ENCODE measurements at places on chromosomes 12 and 14.

- DNase-seq = no peak
Measured at GRCh38 chr12:49707812-49708147, 575 bp upstream of the FMNL3 start.

DNA sequence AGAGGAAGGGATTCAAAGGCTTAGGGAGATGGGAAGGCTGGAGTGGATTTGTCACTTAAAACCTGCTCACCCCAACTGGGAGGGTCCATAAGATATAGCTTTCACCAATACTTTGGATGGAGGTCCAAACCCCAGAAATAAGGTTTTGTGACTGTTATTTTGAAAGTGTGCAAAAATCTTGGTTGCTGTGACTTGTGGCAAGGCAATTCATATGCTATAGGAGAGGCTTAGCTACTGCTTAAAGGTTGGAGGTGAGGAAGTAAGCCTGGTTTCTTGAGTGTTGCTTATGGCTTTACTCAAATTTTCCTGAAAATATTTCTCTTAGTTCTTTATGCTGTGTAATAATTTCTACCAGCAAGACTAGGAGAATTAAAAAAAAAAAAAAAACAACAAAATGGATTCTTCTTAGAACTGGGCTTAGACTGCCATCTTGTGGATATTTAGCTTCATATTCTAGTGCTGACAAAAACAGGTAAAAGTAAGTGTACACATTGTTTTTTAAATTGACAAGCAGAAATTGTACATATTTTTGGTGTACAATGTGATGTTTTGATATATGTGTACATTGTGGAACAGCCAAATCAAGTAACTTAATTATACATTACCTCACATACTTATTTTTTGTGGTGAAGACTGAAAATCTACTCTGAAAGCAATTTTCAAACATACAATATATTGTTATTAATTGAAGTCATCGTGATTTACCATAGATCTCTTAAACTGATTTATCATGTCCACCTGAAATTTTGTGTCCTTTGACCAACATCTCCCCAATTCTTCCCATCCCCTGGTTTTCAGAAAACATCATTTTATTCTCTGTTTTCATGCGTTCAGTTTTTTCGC lies 23.0 kb downstream of the PDE6H start:
- no peak for DNase-seq

DNA sequence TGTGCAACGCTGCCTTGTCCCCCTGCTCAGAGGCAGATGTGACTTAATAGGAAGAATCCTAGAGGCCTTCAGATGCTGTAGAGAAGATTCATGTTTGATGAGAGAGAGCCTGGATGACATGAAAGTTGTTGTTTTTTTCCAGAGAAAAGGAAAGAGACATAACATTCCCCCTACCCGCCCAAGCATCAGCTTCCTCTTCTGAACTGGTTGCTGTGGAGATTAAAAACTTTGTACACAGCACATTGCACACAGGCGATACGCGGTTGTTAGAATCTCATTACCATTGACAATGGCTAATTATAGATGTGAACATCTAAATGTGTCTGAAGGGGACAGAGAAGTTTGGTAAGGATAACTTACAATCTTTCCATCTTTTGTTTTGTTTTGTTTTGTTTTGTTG lies 13.6 kb upstream of the ETFBKMT start:
- DNase-seq = no peak

- DNase-seq = no peak
Measured at GRCh38 chr12:13744561-13744960, 236.8 kb downstream of the GRIN2B start.

GRCh38 chr12:132215299-132215989 lies 71.2 kb downstream of the NOC4L start:
- DNase-seq = no peak

DNA sequence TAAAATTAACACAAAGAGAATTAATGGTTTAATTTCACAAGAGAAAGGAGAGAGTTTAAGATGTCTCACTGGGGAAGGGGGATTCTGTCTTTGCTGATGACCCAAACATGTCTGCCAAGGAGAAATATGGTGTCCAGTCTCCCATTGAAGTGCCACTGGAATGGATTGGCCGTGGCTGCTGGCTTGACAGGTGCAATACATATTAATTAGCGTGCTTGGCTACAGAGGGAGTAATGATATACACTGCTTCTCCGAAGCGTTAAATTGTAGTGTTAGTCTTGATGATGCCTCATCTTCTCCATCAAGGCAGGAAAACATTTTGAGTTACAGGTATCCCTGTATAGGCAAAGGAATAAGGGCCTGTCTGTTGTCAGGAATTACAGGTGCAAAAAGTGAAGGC lies 393.4 kb upstream of the TMPO start:
- DNase-seq = no peak

- no peak for DNase-seq
Measured at GRCh38 chr12:34406228-34406995, 384.1 kb downstream of the ALG10 start.

DNA sequence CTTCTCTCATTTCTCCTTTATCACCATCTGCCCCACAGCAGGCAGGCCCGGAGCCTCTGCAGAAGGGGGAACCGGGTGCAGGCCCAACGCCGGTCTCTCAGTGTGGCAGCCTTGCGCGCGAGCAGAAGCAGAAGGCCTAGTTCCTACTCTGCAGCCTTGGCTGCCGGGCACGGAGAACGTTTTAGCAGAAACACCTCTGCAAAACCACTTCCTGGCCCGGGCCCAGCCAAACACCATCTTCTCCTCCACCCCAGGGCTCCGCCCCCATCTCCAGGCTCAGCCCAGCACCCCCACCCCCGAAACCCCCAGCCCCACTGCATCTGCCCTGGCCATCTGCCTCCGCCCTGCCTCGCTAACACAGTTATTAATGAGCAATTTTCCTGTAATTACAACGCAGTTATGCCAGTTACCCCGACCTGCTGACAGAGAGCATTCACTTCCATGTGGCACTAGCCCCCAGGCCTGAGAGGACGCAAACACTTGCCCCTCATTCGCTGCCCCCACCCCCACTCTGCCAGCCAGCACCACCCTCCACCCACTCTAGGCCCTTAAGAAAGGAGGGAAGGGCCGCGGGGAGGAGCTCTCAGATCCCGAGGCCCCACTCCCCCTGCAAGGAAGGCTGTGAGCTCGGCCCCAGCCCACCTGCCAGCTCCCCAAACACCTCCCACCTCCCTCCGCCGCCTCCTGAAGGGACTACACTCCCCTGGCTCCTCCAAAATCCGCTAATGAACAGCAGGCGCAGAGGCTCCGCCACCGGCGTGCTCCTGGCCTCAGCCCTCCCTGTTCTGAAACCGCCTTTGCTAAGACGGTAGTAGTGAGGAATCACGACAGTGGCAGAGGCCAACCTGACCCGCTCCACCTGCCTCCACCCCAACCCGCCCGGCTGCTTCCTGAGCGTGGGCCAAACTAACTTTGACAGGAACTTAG lies 44.7 kb upstream of the FBRSL1 start:
- peak; percentile 72 for DNase-seq

GRCh38 chr14:101025131-101025530 lies 121.6 kb upstream of the RTL1 start:
- DNase-seq = no peak

- DNase-seq = no peak
Measured at GRCh38 chr14:56304456-56304855, 186.2 kb downstream of the PELI2 start.

DNA sequence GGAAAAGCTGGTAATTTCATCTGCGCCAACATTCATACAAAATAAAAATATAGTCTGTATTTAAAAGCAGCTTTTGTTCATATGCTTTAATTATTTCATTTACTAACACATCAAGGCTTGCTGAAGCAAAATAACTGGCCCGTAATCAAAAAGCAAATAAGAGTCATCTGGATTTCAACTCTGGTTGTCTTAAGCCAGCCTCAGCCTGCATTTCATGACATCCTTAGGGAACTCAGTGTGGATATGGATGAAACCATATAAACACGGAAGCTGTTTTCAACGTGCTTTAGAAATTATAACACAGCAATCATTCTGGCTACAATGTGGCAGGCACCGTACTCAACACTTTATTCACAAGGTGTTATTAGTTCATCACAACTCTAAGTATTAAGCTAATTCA lies 852 bp downstream of the COX16 start:
- no peak for DNase-seq

DNA sequence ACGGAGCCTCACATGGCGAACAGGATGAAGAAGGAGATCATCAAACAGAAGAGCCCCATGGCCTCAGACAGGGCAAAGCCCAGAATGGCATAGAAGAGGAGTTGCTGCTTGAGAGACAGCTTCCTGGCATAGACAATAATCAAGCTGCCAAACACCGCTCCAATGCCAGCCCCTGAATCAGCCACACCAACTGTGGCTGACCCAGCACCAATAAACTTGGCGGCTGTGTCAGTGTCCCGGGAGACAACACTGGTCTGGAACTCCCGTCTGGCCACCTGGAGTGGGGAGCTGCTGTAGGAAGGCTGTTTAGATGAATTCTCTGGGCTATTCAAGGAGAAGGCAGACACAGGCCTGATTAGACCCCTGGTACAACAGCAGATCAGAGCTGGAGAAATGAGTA lies 100.1 kb downstream of the HEATR5A start:
- DNase-seq = no peak

GRCh38 chr12:50822082-50822481 lies 20.6 kb upstream of the TMPRSS12 start:
- no peak for DNase-seq

DNA sequence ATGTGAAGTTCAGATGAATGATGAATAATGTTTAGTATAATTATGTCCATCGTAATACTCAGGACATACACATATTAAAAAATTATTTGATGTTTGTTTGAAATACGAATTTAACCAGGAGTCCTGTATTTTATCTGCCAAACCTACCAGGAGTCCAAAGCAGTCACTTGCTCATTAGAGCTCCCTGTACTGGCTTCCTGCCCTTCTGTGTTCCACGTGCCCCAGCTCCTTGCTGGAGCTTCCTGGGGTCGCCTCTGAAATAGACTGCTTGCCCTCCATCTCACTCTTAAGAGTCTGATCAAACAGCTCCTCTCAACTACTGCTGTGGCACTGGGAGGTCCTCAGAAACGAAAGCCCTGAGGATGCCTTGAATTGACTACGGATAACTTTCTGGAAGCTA lies 87.3 kb upstream of the DHRS4 start:
- DNase-seq = no peak

DNA sequence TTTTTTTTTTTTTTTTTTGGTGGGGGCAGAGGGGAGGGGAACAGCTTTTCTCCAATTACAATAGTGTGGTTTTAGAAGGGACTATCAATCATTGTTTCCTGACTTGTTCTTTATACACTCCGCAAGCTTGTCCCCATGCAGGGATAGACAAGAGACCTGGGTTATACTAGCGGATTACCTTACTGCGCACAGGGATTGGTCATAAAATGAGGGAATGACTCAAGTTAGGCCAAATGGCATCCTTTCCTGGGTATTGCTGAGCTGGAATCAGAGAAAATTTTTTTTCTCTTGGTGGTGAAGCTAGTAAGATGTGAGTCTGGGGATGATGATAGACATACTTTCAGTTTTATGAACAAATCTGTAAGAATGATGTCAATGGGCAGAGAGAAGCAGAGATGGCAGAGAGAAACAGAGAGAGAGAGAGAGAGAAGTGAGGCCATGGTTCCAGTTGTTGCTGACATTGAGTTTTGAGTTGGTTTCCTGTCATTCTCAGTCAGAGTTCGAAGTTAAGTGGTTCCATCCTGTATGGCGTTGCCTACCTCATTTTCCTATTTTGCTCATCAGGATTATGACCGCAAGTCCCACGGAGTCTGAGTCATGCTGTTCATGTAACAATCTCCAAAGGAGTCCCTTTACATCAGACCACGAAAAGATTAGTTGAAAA lies 59.1 kb upstream of the OTOGL start:
- DNase-seq = peak; percentile 12

- DNase-seq = no peak
Measured at GRCh38 chr14:70599345-70599744, 1.1 kb downstream of the MED6 start.

- DNase-seq = no peak
Measured at GRCh38 chr12:66717036-66717673, 38.3 kb upstream of the GRIP1 start.

GRCh38 chr14:65352964-65353530 lies 59.5 kb upstream of the FUT8 start:
- DNase-seq = no peak

DNA sequence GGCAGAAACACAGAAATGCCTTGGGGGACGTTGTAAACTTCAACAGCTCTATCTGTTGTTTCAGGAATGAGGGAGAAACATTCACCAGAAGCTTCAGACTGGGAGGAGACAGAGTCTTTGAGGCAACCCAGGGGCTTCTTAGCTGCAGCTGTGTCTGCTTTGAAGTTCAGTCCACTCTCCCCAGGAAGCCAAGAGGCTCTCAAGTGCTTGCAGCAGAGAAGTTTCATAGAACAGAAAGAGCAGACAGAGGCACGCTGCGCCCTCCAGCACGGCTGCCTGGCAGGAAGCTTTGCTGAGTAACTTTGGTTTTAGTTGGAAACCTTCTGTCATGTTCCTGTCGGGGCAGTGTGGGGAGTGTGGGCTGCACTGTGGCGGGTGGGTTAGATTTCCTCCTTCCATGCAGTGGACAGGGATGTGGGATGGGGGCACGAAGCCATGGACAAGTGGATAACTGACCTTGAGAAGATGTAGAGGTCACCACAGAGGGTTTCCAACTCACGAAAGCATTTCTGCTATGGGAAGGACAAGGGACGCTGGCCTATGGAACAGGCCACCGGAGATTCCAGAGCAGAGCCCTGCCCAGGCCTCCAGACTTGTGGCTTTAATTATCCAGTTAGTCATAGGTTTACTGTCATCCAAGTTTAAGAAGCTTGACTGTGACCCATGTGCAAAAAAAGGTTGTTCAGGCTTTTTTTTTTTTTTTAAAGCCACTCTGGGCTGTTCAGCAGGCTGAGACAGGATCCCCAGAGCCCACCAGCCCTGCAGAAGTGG lies 107.7 kb downstream of the ARF6 start:
- DNase-seq = peak; percentile 79

GRCh38 chr12:5548152-5548943 lies 116.4 kb downstream of the NTF3 start:
- no peak for DNase-seq

DNA sequence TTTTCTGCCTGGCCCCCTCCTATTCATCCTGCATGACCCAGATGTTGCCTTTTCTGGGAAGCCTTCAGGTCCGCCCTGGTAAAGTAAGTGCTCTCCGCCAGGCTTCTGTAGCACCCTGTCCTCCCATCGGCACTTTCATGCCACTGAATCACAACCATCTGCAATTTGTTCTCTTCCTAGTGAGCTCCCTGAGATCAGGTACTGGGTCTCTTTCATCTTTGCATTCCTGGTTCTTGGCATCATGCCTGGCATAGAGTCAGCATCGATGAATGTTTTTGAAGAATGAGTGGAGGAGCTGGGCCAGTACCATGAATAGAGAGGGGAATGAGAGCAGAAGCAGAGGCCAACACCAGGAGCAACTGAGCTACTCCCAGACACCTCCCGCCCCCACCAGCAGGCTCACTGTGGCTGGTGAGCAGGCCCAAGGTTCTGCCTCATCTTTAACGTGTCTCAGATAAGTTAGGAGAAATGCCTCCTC lies 13.1 kb downstream of the ZDHHC22 start:
- DNase-seq = no peak

Measured in stimulated activated CD8-positive, alpha-beta memory T cell treated with anti-CD3 and anti-CD28 coated beads, Interleukin-15, amount 100 ng/mL, for 48 hours (primary cell).